ENCODE measurements at places on chromosomes 2 and 18.

- DNase-seq = no peak
Observed at GRCh38 chr2:179768765-179769164, 92.6 kb downstream of the ZNF385B start.

DNA sequence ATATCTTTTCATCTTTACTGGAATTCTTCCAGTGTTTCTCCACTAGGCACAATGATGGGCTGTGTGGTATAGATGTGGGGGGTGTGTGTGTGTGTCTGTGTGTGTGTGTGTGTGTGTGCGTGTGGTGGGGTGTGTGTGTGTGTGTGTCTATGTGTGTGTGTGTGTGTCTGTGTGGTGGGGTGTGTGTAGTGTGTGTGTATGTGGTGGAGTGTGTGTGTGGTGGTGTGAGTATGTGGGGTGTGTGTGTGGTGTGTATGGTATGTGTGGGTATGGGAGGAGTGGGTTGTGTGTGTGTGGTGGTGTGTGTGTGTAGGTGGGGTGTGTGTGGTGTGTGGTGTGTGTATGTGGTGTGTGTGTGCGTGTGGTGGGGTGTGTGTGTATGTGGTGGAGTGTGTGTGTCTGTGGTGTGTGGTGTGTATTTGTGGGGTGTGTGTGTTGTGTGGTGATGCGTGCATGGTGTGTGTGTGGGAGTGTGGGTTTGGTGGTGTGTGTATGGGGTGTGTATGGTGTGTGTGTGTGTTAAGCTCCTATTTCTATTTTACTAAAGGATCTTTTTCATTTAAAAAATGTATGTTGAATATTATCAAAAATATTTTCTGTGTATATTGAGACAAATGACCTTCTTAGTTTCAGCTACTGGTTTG, 84.2 kb downstream of the IRS1 start:
- DNase-seq = no peak

DNA sequence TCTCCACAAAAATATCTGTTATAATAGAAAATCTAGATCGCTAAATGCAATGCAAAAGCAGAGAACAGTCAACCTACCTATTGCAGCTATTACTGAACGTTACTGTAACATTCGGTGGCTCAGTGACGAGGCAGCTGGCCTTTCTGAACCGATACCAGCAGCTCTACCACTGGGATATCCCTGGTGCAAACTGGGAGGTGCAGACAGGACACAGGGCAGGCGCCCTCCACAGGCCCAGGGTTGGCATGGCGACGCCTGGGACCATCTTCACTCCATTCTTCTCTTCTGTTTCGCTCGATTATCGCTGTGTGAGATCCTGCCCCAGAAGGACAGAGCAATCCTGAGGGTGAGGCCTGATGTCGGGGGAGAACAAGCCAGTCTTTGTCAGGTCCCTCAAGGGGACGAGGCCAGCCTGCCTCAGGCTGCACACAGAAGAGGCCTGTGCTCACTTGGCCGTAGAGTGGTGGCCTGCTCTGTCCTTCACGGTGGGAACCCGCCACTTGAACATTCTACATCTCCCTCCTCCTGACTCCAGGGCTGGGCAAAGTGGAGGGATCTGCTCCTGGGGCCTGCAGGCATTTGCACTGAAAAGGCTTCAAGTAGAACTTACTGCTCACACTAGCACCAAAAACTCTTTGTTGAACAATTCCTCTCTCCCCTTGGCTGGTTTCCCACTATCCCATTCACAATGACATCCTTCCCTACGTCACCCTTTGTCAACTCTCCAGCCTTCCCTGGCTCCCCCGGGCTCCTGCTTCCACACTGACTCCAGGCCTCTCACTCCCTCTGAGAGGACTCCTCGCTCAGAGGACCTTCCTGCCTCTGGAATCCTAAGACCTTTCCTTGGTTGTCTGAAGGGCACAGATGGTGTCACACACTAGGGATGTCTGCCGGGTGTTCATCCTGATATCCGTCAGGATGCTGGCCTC, 49.7 kb downstream of the CYRIA start:
- DNase-seq = no peak

DNA sequence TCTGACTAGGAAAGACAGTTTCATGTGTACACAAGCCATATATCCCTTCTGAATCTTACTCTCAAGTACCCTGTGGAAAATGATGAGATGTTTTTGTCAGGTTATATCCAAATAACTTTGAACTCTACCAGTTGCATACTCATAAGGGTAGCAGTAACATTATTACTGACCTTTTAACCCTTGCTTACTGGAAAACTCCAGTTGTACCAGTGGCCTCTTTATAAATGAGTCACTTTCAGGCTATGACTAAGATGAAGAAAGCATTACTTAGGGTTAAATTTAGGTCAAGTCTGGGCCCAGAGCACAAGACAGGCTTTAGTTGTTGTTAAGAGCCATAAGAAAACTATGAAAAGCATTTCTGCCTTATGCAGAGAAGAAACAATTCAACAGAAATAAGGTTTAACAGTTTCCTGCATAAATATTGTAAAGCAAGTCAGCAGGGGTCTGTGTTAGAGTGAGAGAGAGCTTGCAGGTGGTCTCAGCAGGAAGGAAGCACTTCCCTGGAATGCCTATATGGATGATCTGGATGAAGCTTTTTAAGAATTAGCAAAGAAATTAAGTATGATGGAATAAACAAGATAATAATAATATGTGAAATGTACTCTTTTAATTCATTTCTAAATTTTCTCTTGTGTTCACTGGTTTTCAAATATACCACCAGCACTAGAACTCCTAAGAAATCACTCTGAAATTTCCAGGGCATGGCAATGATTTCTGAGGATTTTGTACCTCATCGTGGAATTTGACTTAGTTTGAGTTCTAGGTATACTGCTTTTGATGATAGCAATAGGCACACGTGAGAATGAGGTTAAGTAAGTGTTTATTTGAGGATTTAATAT, 126.6 kb downstream of the UBE2E3 start:
- DNase-seq = no peak

DNA sequence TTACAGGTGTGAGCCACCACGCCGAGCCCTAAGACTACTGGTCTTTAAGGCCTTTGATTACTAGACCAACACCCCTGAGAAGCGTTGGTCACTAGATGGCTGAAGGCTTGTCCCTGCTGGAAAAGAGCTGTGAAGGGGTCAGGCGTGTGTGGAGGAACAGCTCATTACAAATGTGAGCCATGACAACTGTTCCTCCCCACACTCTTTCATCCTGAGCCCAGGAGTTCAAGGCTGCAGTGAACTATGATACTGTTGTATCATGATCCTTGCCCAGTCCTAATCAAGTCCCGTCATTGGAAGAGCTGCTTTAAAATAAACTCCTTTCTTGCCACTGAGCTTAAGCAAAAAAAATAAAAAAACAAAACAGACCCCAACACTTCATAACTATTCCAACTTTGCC, 19.5 kb upstream of the MCFD2 start:
- DNase-seq = no peak

DNA sequence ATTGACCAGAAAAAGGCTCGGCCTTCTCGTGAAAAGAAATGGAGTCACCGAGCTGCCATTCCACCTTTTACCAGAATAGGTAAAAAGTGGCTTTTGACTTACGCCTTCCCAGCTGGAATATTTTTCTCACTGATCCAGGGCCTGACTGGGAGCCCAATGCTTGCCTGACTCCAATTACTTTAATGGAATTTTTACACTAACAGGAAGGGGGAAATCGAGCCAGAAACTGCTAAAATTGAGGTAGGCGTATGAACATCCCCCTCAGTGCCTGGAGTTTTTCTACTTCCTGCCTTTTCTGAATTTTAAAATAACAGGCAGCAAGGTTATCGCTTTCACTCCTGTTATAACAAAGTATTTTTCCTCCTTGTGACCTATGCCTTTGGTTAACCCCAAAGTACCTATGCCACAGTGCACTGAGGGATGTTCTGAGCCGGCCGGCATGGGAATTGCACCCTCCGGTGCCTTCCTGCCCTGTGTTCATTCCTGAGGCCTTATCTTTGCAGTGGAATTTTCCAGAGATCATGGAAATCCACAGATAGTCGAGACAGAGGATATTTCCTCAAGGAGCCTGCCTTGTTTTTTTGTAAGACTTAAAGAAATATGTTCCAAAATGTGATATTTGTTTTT, 18.3 kb upstream of the RPL31 start:
- no peak for DNase-seq

DNA sequence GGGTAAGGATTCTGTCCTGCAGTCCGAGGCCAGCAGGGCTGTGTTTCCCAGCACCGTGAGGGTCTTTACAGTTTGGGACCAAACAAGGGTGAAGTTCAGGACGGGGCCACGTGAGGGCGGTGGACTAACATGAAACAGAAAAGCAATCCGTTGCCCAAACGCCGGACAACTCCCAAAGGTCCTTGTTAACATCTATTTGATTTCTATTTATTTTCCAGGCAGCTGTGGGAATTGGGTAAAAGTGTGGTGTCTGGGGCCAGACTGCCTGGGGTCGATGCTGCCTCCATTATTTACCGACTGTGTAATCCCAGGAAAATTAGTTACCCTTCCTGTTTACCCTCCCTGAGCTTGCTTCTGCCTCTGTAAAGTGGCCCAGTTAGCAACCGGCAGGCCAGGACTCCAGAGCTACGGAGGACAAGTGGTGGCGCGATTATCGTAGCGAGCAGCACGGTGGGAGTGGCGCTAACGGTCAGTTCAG, 66.3 kb upstream of the TCF7L1 start:
- peak; percentile 40 for DNase-seq

- no peak for DNase-seq
Observed at GRCh38 chr2:10584843-10585475, 104.8 kb downstream of the NOL10 start.

- no peak for DNase-seq
Observed at GRCh38 chr2:190420801-190421200, 12.6 kb downstream of the MFSD6 start.

DNA sequence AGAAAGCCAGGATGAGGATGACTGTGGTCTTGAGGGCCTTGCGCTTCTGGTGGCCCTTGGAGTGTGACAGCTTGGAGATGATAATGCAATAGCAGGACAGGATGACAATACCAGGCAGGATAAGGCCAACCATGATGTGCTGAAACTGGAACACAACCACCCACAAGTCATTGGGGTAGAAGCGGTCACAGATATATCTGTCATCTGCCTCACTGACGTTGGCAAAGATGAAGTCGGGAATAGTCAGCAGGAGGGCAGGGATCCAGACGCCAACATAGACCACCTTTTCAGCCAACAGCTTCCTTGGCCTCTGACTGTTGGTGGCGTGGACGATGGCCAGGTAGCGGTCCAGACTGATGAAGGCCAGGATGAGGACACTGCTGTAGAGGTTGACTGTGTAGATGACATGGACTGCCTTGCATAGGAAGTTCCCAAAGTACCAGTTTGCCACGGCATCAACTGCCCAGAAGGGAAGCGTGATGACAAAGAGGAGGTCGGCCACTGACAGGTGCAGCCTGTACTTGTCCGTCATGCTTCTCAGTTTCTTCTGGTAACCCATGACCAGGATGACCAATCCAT, 2.7 kb downstream of the CXCR4 start:
- no peak for DNase-seq

GRCh38 chr18:21267400-21267799, 25.4 kb downstream of the GREB1L start:
- no peak for DNase-seq

Data from NCI-H2029 (cell line).